ENCODE measurements at places on chromosomes 3 and 15.

- no peak for DNase-seq
These were observed 79.1 kb downstream of the CADPS start for GRCh38 chr3:62795978-62796657.

- no peak for DNase-seq
These were observed 28.4 kb downstream of the SERPINI2 start for GRCh38 chr3:167445491-167445890.

- no peak for DNase-seq
These were observed 52.4 kb downstream of the SCN10A start for GRCh38 chr3:38763569-38763968.

- DNase-seq = no peak
These were observed 29.5 kb upstream of the THSD4 start for GRCh38 chr15:71085809-71086208.

- no peak for DNase-seq
These were observed 6.8 kb downstream of the GATM start for GRCh38 chr15:45371546-45371945.

DNA sequence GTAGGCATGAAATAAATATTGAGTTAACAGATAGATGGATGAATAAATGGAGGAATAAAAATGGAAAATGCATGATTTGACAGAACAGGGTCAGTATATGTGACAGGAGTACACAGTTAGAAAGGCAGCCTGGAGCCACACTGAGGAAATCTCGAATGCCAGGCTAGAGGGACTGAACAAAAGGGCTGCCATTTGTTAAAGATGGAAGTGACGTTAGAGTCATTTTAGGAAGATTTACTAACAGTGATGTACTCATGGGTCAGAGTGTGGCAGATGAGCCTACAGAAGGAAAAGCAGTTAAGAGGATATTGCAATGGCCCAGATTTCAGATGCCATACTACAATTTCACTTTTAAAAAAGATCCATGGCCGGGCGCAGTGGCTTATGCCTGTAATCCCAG lies 7.4 kb upstream of the TMPRSS7 start:
- no peak for DNase-seq

- DNase-seq = peak; percentile 17
These were observed 66.2 kb downstream of the KLF13 start for GRCh38 chr15:31392761-31393401.

- no peak for DNase-seq
These were observed 585.9 kb downstream of the UNC13C start for GRCh38 chr15:54564166-54564565.

All from iris pigment epithelial cell (primary cell).